ENCODE measurements at places on chromosomes 12 and 14. TPM values are rescaled to one million over a fixed set of nuclear protein-coding genes. Genes with fewer than 3 reads are reported as not detected.
A peak's percentile ranks its signal among the peaks of the same experiment; 100 is the strongest.

The ATG14 gene
- 11.7 TPM for total RNA-seq

The RPL10L gene
- total RNA-seq, result not detected

The SPIC gene
- not detected for total RNA-seq

DNA sequence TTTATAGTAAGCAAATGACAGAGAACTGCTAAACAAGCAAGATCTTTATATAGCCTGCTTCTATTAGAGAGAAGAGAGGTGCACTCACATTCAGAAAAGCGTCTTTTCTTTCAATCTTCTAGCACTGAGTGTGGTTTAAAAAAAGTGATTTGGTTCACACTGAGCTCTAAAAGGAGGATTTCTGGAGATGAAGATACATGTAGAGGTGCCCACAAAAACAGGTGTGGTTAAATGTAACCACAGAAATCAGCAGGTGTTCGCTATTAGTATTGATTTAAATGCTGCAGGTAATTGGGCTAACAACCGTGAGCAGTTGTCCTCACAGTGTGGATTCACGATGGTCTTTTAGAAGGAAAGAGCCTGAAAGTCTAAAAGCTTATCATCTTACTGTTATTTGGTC, 10.7 kb downstream of the PKP2 start:
- DNase-seq, result no peak

DNA sequence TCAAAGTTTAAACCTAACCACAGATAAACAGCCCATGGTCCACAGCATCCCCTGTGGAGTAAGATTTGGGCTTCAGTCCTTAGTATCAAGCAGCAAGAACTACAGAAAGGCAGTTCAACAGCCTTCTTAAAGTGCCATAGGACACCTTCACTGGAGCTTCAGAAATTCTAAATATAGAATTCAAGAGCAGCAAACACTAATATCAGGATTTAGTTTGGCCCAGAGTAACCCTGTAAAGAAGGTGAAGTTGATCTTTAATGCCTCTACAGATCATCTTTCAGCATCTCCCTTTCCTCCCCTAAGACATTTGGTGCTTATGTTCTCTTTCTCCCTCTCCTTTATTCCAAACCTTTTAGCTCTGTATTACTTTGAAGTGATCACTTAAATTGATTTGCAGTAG, 59.5 kb upstream of the ARHGAP5 start:
- DNase-seq, result no peak

DNA sequence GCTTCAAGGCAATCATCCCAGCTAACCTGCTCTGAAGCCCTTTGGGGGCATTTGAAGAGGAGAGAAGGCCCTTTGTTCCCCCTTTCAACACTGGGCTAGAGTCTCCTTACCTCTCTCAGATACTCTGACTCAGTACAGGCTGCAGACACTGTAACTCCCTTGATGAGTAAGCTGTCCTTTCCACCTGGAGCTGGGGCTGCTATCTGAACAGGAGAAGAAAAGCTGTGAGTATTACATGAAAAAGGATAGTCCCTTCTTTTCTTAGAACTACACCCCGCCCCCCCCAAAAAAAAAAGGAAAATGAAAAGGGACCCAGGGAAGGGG, 186.6 kb upstream of the PLEKHG7 start:
- no peak for DNase-seq

GRCh38 chr14:66137081-66137480, 349.1 kb upstream of the CCDC196 start:
- no peak for DNase-seq

GRCh38 chr14:69980457-69981425, 101.5 kb downstream of the SMOC1 start:
- no peak for DNase-seq

- no peak for DNase-seq
Measured at GRCh38 chr14:93049867-93050331, 65.8 kb downstream of the ITPK1 start.

DNA sequence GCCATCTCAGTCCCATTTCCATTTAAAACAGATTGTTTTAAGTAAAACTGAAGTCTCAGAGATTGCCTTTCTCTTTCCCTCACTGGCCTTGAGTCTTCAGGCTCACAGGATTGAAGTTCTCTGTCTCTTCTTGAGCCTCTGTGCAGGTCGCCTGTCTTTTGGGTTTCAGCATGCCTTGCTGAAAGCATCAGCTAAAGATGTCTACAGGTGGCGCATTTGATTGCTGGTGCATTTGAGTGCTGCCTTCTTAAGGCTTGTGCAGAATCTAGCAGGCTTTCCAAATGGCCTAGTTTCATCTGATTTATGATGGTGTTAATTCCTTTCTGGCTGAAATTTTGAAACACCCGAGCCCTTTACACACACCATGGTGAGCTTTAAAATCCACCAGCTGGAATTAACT, 1062.2 kb upstream of the FBXO33 start:
- DNase-seq, result no peak

DNA sequence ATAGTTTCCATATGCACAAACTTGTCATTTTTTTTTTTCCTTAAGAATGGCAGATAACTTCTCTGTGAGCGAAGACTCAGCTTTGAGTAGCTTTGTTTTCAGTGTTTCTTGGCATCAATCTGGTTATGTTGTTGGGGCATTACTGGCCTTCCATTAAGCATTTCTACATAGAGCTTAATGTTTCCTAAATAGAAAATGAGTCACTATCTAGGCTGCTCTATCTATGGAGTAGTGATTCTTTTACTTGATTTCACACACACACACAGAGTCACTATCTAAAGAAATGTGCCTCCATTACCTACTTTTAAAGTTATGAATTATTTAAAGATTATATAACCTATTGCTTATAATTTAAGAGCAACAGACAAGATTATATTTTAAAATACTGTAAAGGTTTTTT, 53.9 kb downstream of the TMEM260 start:
- no peak for DNase-seq

GRCh38 chr14:25788252-25788651, 738.3 kb upstream of the STXBP6 start:
- DNase-seq, result no peak

GRCh38 chr12:94872971-94873733, 130.3 kb downstream of the NDUFA12 start:
- peak; percentile 80 for DNase-seq

GRCh38 chr12:33156042-33156441, 259.5 kb upstream of the PKP2 start:
- DNase-seq, result no peak

DNA sequence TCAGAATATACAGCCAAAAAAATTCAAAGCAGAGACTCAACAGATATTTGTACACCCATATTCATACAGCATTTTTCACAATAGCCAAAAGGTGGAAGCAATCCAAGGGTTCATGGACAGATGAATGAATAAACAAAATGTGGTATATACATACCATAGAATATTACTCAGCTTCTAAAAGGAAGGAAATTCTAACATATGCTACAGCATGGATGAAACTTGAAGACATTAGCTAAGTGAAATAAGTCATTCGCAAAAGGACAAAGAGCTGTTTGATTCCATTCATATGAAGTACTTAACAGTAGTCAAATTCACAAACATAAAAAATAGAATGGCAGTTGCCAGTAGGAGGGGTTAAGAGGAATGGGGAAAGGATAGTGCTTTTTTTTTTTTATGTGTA, 91.8 kb upstream of the ARID2 start:
- DNase-seq, result no peak

Data from endodermal cell (in vitro differentiated cells).